ENCODE measurements at places on chromosomes 6 and 20.
A peak's percentile ranks its signal among the peaks of the same experiment; 100 is the strongest.

DNA sequence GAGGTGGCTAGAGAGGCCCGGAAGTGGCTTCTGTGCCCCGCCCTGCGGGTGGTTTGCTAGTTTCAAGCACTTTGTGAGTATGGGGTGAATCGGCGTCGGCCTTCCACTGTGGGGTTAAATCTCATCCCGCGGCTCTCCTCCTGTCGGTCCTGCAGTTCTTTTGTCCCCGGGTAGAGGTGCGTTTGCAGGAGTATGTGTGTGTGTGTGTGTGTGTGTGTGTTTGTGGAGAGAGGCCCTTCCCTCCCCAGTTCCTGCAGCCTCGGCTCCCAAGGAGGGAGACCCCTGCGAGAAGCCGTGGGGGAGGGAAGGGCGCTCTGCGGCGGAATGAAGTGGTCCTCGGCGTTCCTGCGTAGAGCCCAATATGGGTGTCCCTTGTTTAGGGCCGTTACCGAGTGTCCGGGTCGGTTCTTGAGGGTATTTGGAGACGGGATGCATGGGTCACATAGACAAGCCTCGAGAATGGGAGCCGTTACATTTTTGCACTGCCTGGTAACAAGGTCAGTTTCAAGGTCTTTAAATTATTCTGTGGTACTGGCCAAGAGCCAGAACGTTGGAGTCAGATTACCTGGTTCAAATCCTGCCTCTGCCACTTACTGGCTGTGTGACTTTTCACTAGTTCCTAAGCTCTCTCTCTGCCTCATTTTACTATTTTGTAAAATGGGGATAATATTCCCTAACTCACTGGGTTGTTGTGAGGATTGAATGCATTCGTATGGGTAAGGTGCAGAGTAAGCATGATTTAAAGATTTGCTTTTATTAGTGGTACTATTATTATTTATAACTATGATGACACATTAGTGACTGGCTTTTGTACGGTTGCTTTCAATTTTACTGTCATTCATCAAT is at the start of gene ZKSCAN3:
ZKSCAN3 (plus strand) TSS at position 56 of the 846 bp plus-strand sequence. CDS start 9,640 bp downstream, outside the sequence.
- DNase-seq, result peak; percentile 91

DNA sequence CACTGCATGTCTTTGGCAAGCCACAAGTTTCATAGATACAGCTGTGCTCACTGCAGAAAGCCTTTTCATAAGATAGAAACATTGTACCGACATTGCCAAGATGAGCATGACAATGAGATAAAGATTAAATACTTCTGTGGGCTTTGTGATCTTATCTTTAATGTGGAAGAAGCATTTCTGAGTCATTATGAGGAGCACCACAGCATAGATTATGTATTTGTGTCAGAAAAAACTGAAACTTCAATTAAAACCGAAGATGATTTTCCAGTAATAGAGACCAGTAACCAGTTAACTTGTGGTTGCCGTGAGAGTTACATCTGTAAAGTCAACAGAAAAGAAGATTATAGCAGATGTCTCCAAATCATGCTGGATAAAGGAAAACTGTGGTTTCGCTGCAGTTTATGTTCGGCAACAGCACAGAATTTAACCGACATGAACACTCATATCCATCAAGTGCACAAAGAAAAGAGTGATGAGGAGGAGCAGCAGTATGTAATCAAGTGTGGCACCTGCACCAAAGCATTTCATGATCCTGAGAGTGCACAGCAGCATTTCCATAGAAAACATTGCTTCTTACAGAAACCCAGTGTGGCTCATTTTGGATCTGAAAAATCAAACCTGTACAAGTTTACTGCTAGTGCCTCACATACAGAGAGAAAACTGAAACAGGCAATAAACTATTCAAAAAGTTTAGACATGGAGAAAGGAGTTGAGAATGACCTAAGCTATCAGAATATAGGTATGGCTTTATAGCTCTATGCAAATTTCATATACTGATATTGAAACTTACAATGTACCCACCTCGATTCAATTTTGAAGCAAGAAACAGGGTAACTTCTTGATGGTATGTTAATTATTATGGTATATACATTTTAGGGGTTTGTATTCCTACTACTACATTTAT is 23.9 kb upstream of the BAG2 start:
- DNase-seq, result no peak

- DNase-seq, result no peak
Measured at GRCh38 chr20:57707320-57707719, 2.5 kb downstream of the PMEPA1 start.

GRCh38 chr6:15349379-15349778 is 103.5 kb downstream of the JARID2 start:
- DNase-seq, result no peak

- no peak for DNase-seq
Measured at GRCh38 chr20:61434341-61434781, 182.3 kb downstream of the CDH4 start.

- peak; percentile 38 for DNase-seq
Measured at GRCh38 chr6:26311385-26312095, 53.5 kb upstream of the BTN3A2 start.

GRCh38 chr20:32805721-32806120 is 14.0 kb upstream of the MAPRE1 start:
- DNase-seq, result no peak

GRCh38 chr6:48881551-48881950 is 581.5 kb downstream of the MMUT start:
- DNase-seq, result no peak

DNA sequence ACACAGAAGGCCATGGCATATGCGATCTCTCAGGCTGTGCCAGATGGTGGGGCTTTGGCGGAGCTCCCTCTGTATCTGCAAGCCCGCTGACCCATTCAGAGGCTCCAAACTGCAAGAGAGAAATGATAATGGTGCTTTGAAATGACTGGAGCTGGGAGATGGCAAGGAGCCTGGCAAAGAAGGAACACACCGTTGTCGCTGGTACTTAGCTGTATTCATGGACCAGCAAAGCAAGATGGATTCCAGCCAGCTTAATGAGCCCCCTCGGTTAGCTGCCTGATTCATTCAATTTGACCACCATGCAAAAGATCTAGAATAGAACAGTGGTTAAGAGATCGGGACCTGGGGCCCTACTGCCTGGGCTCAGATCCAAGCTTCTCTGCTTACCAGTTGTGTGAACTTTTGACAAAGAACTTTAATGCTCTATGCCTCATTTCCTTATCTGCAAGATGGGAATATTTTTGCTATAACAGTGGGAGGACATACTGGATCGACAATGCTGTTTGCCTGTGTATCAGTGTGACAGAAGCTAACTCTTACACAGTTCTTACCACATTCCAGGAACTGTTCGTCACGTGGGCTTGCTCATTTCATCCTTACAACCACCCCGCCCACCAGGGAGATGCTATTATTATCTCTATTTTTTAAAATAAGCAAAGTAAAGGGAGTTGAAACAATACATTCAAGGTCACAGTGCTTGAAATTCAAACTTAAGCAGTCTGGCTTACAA is 317.8 kb upstream of the SULF2 start:
- no peak for DNase-seq

GRCh38 chr6:40611912-40612311 is 24.7 kb upstream of the LRFN2 start:
- no peak for DNase-seq

- no peak for DNase-seq
Measured at GRCh38 chr6:169806701-169807100, 55.3 kb downstream of the ERMARD start.

DNA sequence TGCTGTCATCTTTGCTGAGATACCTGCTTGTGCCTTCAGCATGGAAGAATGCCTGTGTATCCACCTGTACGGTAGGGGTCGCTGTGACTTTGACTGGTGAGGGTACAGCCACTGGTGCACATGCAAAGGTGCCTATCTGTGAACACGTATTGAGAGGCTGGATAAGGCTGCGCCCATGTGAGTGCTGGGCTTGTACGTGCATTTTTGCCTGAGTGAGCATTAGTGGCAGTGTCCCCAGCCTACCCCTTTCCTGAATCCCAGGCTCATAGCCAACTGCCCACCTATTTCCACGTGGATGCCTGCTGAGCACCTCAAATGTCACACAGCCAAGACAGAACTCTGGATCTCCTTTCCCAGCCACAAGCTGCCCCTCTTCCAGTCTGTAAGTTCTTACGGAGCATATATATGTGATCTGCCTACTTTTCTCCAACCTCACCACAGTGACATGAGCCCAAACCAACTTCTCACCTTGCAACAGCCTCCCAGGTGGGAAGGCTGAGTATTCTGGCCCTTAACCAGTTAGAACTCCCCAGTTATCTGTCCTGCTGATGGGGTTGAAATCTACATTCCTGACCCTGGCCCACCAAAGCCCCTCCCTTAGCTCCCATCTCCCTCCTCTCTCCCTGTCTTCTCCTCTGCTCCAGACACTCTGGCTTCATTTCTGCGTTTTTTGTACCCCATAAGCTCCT is 1.1 kb upstream of the SLC2A10 start:
- DNase-seq, result peak; percentile 60

- no peak for DNase-seq
Measured at GRCh38 chr6:165986311-165986913, 181.2 kb downstream of the TBXT start.

- DNase-seq, result no peak
Measured at GRCh38 chr20:25344634-25345033, 46.0 kb downstream of the ABHD12 start.

DNA sequence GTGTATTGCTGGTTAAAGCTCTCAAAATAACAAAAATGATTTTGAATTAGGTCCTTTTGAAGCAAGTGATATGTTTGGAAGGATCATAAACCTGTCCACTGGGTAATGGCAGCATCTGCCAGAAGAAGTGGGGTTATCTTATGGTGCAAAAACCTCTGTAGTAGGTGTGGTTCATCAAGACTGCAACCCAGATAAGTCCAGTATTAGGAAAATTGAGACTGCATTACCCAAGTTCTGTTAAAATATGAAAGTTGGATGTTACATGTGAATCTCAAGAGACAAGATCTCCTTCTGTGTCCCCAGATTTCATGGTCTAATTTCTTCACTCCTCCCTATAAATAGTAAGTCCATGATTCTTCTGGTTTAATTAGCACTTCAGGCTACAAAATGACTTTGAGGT is 59.4 kb downstream of the RPRD1B start:
- DNase-seq, result no peak

DNA sequence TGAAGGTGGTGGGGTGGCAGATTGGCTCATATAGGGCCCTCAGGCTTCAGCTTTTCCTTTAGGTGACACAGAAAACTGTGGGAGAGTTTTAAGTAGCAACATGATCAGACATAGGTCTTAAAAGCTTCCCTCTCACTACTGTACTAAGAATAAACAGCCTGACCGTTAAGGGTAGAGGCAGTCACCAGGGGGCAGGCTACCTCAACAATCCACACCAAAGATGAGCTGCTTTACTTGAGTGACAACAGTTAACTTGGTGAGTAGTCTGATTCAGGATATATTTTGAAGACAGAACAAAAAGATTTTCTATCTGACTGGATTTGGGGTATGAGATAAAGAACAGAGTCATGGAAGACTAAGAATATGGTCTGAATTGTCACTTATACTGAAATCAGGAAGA is 193.1 kb upstream of the SHLD1 start:
- peak; percentile 62 for DNase-seq

GRCh38 chr20:4445784-4446183 is 275.9 kb upstream of the PRND start:
- no peak for DNase-seq

GRCh38 chr20:32988008-32988407 is 16.2 kb downstream of the SUN5 start:
- no peak for DNase-seq

DNA sequence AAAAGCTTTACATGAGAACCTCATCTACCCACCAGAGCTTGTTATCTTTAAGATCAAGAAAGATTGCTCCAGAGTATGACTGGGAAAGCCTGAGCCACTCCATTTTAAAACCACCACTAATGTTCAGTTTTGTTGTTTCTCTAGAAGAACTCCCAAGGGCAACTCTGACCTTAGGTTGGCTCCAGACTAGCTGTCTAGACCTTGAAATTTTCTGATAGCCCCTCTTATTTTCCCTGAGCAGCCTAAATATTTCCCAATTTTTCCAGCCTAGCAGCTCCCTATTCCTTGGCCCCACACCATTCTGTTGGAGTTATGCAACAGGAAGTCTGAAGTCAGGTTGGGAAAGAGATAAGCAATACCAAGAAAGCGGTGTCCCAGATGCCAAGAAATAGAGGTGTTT is 84.6 kb upstream of the TCF21 start:
- DNase-seq, result no peak

DNA sequence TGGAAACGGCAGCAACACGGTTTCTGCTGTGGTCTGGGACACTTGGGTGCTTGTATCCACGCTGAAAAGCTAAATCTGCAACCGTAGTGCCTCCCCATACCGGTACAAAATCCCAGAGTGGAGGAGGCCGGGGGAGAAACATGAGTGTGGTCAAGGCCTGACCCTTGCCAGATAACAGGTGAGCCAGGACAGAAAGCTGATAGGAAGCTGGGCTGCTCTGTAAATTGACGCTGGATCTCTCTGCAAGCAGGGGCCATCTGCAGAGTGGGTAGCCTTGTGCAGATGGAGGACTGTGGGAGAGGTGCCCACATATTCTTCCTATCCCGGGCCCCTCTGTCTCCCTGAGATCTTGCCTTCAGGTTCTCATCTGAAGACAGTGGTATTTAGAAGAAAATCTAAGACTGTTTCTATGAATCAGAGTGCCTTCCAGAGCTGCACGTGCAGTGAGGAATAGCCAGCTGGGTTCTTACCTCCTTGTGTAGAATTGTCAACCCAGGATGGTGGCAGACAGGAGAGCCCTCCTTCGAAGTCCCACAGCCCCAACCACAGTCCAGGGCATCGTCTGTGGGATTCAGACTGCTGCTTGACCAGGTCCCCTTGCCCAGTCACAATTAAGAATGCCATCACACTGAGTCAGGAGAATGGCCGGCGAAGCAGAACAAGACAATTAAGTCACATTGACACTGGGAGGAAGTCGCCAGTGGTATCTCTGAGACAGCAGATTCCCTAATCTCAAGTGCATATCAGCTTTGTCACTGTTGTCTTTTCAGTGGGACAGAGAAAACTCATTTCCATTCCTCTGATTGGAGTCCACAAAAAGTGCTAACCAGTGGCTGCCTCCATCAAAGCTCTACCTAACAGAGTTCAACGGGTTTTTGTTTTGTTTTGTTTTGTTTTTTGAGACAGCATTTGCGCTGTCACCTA is 100.0 kb upstream of the RIPOR2 start:
- no peak for DNase-seq

- DNase-seq, result no peak
Measured at GRCh38 chr6:15380351-15380750, 134.5 kb downstream of the JARID2 start.

DNA sequence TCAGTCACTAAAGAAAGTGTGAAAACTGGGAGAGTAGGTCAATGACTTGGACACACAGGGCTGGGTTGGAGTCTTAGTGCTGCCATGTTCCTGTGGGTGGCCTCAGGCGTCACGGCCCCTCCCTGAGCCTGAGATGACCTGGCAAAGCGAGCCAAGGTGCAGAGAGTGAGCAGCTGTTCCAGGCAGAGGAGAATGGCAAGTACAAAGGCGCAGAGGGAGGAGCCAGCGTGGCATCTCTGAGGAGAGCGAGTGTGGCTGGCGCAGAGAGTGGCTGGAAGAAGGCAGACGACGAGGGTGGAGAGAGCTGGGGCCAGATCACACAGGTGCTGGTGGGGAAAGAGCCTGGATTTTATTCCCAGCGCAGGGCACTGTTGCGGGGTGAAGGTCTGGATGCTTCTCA is 20.6 kb upstream of the CHMP4B start:
- DNase-seq, result peak; percentile 88

DNA sequence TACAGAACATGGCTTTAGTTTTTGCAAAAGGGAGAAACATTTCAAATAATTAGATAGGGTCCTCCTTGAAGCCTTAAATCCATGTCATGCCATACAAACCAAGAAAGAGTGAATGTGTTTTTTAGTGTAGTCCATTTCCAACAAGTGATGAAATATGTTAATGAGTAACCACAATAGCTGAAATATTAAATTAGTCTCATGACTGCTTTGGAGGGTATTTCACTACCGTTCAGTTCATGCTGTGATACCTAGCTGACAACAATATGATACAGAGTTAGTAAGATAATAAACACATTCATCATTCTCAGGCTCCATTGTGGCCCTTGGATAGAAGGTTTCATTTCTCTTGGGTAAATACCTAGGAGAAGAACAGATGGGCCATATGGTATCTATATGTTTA is 5.8 kb upstream of the ID4 start:
- DNase-seq, result no peak

Data from transverse colon (tissue), 4 donors.